Inflammatory macrophage (primary cell): ENCODE measurements at places on chromosomes 2 and 18.

DNA sequence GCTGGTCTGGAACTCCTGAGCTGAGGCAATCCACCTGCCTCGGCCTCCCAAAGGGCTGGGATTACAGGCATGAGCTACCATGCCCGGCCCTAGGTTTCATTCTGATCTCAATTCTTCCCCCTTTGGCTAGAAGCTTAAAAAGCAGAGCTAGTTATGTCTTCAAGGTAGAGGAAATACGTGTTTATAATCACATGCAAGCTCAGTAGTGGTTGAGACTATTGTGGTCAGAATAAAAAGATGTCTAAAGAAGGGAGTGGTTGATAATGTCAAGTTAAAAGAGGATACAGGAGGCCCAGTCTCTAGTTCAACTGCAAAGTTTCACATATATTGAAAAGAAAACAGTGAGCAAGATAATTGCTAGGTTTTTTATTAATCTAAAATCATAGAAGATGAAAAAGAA, 807.8 kb upstream of the ACVR2A start:
- DNase-seq = no peak

DNA sequence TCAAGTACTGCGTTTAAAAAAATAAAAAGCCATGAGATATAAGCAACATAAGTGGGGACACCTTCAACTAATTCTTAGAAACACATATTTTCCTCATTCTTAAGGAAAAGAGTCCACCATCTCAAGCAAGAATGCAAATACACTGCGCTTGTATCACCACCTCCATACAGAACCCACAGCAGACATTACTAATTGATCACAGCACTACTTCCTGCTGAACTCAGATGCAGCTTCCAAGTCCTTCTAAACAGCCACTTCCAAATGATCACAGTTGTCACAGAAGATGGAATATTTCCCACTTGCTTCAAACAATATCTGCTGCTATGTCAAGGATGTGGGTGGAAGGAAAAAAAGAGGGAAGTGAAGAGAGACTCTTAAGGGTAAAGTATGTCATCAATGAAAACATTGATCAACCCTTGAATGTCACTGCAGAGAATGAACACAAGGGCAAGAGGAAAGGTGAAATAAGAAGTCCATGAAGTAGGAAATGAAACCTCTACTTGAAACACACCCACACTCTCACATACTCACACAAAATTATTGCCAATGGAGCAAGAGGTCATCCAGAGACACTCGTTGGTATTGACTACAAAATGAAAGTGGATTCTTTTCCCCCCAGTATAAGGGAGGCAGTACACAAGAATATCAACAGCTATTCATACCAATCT, 22.1 kb downstream of the TGFA start:
- peak; percentile 80 for DNase-seq

- DNase-seq = peak; percentile 83
These were observed 36.3 kb downstream of the MOGAT1 start for GRCh38 chr2:222707689-222708273.

- no peak for DNase-seq
These were observed 126.8 kb downstream of the AQP4 start for GRCh38 chr18:26738706-26739105.

- DNase-seq = no peak
These were observed 339.4 kb downstream of the CMPK2 start for GRCh38 chr2:6526093-6526824.

GRCh38 chr2:158213773-158214172, 112.1 kb downstream of the UPP2 start:
- DNase-seq = no peak

GRCh38 chr2:171390941-171391516, 42.8 kb downstream of the METTL8 start:
- no peak for DNase-seq

GRCh38 chr2:203480623-203481022, 54.5 kb downstream of the RAPH1 start:
- no peak for DNase-seq

DNA sequence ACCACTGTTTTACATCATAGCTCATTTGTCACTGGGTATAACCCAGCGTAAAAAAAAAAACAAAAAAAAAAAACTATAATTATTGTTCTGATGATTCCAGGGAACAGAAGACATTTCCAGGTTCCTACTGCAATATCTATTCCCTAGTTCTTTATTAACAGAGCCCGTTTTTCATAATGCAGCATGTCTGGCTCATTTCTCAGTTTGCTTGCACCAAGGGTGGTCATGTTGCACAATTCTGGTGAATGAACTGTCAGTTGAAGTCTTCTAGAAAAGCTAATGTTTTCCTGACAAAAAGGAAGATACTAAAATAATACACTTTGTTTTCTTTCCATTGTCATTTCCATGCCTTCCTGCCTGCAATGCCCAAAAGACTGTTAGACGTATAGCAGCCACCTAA, 180.1 kb downstream of the RDH14 start:
- DNase-seq = no peak

GRCh38 chr2:205001300-205001966, 456.2 kb downstream of the PARD3B start:
- DNase-seq = no peak

DNA sequence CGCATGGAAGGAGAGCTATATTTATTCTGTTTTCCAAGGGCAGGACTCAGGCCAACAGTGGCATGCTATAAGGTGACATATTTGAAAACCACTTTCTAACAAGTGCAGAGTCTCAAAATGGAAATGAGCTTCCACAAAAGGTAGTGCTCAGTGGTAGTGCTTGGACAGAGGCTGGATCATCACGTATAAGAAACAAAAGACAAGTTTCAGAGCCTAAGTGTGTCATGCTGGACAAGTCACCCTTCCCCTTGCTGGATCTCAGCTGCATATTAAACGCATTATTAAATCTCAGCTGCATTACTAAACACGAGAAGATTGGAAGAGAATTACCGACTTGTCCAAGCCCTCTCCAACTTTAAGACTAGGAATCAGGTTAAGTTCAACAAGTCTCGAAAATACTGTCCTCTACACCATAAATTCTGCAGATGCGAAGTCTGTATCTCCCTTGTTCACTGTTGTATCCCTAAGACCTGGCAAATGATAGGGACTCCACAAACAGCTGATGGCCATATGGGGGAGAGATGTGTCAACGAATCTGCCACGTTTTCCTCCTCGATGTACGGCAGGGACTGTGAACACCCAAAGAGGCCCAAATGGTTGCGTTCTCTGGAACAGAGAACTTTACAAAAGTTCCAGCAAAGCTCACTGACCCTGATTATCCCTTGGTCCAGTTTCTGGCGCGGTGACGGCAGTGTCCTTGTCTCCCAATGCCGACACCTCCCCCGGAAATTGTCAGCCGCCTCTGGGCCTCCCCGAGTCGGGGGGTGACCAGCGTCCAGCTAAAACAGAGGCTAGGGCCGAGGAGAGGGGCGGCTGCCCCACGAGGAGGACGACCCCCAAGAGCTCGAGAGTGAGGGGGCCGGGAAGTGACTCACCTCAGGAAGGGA, 611 bp downstream of the NOL10 start:
- no peak for DNase-seq

GRCh38 chr2:170856066-170856465, 39.4 kb downstream of the GAD1 start:
- no peak for DNase-seq

GRCh38 chr2:126947103-126947429, 48.4 kb downstream of the TEX51 start:
- no peak for DNase-seq

GRCh38 chr2:209473930-209474419, 50.1 kb downstream of the MAP2 start:
- DNase-seq = no peak

- no peak for DNase-seq
These were observed 23.5 kb upstream of the BIN1 start for GRCh38 chr2:127130421-127130820.

DNA sequence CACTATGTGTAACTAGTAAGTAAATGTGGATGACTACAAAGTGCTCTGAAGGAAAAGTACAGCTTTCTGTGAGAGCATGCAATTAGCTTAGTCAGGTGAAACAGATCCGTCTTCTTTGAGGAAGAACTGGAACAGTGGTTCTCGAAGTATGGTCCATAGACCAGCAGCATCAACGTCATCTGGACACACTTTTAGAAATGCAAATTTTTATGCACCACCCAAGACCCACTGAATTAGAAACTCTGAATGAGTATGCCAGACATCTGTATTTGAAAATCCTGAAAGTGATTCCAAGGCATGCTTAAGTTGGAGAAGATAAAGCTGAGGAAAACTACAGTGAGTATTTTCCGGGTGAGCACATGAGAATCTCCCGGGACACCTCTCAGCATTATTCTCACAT, 130.7 kb upstream of the SPHKAP start:
- no peak for DNase-seq

DNA sequence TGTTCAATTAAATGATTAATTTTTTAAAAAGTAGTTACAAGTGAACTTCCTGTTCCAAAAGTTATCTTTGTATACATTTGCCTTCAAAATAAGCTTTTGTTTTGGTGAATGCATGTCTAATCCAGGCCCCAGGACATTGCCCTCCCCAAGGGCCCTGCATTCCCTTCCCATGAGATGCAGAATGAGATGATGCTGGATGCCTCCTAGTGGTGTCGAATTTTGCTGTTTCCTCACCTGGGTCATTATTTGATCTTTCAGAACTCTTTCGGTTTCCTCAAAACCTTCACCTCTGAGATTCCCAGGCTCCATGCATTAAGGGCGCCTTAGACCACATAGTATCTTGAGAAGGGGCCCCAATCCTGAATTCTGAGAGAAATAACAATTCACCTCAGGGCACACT, 728.8 kb downstream of the CNTNAP5 start:
- no peak for DNase-seq

GRCh38 chr2:224158061-224158460, 119.0 kb upstream of the SERPINE2 start:
- no peak for DNase-seq

- DNase-seq = no peak
These were observed 308.0 kb upstream of the LYPD1 start for GRCh38 chr2:132977812-132978529.

GRCh38 chr2:17793803-17794354, 22.4 kb upstream of the MSGN1 start:
- DNase-seq = no peak

GRCh38 chr2:231711677-231712450, 3.5 kb downstream of the PTMA start:
- no peak for DNase-seq

- DNase-seq = no peak
These were observed 35.4 kb downstream of the PIEZO2 start for GRCh38 chr18:11113937-11114336.

GRCh38 chr2:385785-386184, 97.9 kb upstream of the ALKAL2 start:
- DNase-seq = no peak

DNA sequence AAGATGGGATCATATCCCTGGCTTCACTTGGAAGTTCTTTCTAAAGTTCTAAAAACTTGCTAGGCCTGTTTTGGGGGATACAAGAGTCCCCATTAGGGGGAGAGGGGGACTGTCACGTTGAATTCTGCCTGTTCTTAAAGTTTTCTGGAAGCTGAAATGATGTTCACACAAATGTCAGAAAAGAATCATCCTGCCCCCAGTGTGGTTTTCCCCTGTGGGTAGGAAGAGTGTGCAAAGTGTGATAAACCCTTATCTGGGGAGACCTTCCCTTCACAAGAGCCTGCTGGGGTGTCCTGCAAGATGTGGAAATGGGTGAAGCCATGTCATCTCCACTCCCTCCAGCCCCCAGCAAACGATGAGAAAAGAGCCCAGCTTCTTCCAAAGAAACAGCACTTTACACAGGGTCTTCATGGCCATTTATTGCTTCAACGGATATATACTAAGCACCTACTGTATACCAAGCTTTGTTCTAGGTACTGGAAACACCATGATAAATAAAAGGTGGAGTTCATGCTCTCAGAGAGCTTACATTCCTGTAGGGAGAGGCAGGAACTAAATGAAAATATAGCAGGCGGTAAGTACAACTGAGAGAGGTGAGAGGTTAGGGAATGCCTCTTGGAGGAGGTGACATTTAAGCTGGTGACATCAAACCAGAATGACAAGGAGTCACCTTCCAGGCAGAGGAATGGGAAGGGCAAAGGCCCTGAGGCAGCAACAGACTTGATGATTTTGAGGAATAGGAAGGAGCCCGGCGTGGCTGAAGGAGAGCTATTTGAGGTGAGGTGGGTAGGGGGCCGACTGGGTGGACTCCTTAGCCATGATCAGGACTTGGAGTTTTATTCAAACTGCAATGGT, 1.6 kb downstream of the MFSD2B start:
- DNase-seq = no peak

DNA sequence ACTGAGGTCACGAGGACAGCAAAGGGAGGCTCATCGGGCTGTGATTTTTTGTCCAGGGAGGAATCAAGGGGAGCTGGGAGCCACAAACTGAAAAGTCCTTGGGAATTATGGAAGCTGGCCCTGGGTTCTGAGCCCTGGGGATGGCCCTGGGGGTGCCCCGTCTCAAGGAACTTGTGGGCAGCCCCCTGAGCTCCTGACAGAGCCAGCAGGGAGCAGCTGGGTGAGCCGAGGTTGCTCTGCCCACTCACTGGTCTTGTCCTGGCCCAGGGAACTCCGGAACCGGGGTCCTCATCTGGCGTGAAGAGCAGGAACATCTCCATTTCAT, 61.3 kb upstream of the HDAC4 start:
- no peak for DNase-seq

DNA sequence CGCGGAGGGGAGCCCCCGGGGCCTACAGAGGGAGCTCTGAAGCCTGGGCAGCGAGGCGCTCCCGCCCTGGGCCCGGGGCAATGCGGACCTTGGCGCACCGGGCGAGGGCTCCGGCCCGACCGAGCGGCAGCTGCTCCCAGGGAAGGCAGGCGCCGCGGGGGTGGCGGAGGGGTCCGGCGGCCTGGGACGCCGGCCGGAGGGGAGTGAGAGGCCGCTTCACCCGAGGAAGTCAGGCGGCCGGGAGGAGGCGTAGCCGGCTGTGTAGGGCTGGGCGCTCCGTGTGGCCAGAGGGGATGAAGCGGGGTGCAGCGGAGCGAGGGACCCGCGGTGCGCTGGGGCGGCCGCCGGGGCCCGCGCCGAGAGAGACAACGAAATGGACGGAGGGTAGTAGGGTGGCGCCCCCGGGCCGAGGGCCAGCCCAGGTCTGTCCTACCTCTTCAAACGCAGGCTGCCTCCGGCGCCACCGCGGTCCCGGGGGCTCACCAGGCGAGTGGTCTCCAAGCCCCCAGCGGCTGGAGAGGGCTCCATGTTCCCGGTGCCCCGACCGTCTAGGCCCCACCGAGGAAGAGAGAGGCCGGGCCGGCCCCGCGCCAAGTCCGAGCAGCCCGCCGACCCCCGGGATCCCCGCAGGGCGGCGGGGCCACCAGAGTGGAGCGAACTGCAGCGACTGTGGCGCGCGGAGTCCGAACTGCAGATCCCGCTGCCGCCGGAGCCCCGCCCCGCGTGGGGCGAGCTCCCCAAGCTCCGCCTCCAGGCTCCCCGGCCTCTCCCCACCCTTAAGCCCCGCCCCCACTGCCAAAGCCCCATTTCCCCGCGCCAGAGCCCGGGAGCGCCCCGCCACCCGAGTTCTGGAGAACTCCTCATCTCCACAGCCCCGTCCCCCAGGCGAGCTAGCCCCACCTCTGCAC, at the start of gene SLC30A3:
TSS of gene SLC30A3 (minus strand) at position 669 of the 908 bp plus-strand sequence. CDS start at position 528, 141 bp downstream.
- DNase-seq = peak; percentile 48

- no peak for DNase-seq
These were observed 108.6 kb upstream of the CNTNAP5 start for GRCh38 chr2:123916531-123916930.

GRCh38 chr2:73103018-73103542, 9.7 kb downstream of the RAB11FIP5 start:
- DNase-seq = no peak
